Fibroblast of skin of right biceps (primary cell): ENCODE measurements at places on chromosomes 5 and 9.

GRCh38 chr9:123454361-123454760 lies 98.4 kb downstream of the CRB2 start:
- no peak for DNase-seq

GRCh38 chr5:90690307-90690706 lies 131.7 kb downstream of the ADGRV1 start:
- DNase-seq: no peak

GRCh38 chr5:89349246-89349980 lies 466.4 kb upstream of the MEF2C start:
- peak; percentile 12 for DNase-seq

GRCh38 chr9:137988051-137988450 lies 110.5 kb downstream of the CACNA1B start:
- no peak for DNase-seq

DNA sequence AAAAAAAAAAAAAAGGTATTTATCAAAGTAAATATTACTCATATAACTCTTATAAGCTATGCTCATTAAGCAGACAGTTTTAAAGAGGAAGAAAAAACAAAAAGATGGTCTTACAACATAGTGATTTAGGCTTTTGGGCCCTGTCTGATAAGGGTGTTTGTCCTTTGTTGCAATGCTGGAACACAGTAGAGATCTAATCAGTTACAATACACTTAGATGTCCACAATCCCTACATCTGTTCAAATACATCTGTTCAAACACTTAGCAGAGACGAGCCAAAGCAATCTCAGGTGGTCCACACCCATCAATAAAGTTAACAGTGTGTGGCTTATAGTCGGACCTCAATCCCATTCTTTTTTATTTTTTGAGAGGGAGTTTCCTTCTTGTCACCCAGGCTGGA lies 11.0 kb downstream of the PRXL2C start:
- no peak for DNase-seq

- peak; percentile 98 for DNase-seq
Measured at GRCh38 chr5:97838214-97838613, 655.2 kb upstream of the RIOK2 start.
